ENCODE measurements at places on chromosomes 3 and 15.

- DNase-seq, result no peak
Measured at GRCh38 chr15:99536422-99537040, 29.3 kb upstream of the MEF2A start.

DNA sequence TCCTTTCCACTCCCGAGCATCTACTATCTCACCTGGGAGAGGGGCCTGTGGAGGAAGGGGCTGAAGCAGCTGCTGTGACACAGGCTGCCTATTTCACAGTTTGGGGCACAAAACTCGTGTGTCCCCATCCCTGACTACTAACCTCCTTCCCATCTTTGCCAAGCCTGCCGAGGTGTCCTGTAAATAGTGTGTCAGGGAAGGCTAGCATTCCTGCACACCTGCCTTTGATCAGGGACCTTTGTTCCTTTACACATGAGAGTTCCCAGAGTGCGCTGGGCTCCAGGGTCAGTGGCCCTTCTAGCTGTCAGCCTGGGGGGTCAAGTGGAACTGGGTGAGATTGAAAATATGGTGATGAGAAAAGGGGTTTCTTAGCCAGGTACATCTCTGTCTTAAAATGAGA lies 13.0 kb upstream of the TF start:
- DNase-seq, result no peak

DNA sequence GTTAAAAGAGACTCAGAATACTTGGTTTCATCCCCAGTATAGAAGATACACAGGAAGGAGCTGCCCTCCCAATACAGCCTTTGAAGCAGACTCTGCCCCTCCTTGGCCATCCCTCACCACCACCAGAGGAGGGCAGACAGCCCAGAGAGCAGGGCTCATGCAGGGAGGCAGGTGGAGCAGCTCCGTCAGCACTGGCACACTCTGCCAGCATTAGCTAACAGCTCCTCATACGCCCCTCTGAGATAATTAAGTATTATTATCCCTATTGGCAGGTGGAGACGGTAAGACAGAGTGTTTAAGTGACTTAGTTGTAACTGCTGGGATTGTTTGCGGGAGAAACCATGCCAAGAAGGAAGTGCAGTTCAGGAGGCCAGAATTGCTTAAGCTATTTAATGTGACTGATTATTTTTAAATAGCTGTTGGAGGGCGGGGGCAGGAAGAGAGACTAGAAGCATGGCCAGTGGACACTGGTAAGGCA lies 434.0 kb downstream of the EPHB1 start:
- peak; percentile 6 for DNase-seq

- no peak for DNase-seq
Measured at GRCh38 chr3:114487502-114487901, 193.7 kb downstream of the TIGIT start.

- no peak for DNase-seq
Measured at GRCh38 chr15:32053719-32054118, 23.4 kb downstream of the CHRNA7 start.

DNA sequence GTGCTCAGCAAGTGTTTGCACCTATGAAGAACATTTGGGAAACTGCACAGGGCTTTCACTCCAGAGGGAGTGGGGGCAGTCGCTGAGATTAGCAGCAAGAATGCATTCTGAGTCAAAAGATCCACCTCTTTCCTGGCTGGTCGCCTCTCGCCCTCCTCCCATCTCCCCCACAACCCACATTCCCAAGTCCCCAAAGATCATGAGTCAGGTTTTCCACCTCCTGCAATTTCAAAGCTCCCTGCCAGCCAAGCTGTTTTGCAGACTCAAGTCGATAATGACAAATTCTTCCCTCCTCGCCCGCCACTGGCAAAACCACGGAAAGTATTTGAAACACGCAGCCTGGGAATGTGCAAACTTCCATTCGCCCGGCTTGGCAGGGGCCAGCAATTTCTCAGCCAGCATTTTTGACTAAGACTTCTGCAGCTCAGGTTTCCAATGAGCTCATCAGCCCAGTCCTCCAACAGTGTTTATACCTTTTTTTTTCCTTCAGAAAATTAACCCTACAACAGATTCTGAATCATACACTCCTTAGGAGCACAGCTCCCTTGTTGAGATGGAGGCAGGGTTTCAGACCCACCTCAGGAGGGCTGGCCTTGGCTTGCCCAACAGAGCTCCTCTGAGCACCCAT lies 181.4 kb downstream of the SMAD6 start:
- DNase-seq, result no peak

GRCh38 chr3:56940976-56941375 lies 119.5 kb upstream of the SPATA12 start:
- DNase-seq, result no peak

DNA sequence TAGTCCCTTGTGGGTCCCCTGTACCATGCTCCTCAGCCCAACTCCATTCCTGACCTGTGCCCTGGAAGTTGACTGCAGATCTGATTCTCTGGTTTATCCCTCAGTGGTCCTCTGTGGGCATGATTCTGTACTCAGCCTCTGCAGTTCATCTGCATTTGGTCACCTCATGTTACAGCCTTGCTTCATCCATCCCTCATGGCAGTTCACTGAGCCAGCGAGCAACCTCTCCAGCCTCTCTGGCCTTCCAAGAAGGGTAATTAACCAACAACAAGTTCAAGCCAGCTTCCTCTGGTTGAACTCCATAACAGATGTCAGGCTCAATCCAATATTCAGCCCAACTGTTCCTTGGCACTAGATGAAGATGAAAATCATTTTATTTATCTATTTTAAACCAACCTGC lies 509.5 kb downstream of the NTRK3 start:
- no peak for DNase-seq

DNA sequence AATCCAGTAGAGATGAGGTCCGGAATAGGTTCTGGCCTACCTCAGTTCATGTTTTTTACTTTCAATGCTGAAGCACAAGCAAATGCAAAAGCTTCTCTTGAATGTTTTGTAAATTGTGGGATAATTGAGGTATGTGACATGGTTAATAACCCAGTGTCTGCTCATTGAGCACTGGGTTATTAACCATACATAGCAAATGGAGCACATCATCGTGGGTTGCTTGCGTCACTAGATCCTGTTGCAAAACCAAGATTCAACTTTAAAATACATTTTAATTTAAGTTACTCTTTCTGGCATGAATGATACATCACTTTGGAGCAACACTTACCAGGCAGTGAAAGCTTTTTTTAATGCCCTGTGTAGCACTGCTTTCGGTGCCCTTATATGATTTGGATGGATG lies 165.6 kb downstream of the IGF1R start:
- DNase-seq, result no peak

GRCh38 chr15:91515188-91515754 lies 338.2 kb upstream of the SLCO3A1 start:
- no peak for DNase-seq

DNA sequence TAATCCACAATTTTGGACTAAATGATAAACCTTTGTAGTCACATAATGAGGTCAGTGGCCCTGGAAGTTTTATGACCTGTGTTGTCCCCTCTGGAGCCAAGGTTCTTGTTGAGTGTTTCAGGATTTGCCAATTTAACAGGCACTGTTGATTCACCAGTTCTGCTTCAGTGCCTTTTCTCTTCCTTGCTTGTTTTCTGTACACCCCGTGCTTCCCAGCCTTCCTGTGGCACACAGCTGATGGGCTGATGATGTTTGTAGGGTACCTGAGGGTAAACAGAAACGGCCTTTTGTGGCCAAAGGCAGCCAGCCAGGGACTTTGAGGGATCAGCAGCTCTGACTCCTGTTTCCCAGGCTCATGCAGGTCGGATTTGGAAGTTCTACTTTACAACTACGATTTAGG lies 13.3 kb downstream of the GYG1 start:
- no peak for DNase-seq

DNA sequence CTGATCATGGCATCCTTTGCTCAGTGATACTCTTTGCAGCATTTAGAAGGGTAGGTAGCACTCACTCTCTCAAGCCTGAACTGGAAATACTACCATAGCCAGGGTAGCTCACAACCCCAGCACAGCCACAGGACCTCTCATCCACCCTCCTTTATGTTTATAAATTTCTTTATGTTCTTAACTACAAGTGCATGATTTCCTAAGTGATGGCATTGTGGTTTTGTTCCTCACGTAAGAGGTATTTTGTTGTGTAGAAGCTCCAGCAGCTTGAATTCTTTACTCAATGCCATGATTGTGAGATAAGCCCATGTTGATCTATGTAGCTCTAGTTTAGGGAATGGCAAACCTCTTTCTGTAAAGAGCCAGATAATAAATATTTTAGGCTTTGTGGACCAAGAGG lies 7.9 kb upstream of the RTP3 start:
- DNase-seq, result no peak

DNA sequence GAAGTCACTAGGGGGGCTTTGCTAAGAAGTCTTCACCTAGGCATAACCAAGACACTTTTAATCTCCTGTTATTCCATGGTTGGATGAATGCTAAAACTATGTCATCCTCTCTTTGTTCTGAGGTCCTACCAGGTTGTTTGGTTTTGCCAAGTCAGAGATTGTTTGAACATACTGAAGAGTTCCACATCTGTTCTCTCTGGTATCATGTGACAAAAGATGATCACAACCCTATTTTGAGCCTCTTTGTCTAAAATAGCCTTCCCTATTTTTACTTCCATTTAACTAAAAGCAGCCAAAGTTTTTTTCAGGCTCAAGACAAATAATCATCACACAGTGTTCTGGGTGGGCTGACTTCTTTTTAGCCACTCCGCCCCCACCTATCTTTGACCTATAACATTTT lies 218.4 kb upstream of the LMCD1 start:
- DNase-seq, result no peak

- no peak for DNase-seq
Measured at GRCh38 chr15:90126022-90126421, 23.8 kb upstream of the IDH2 start.

DNA sequence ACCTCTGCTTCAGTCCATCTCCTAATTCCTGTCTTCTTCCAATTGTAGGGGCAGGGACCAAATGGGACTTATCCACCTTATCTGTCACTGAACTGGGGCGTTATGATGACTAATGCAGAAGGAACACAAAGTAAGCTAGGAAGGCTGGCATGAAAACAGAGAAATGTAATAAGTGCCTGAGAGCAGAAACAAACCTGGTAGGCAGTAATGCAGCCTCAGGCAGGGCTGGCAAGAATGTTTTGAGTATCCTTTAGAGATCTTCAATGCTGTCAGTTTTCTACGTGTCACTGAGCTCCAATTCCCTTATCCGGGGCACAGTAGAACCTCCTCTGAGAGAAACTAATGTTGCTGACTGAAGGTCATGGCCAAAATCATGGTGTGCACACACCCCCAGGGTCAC lies 246.2 kb upstream of the TBL1XR1 start:
- DNase-seq, result no peak

GRCh38 chr3:58129041-58129770 lies 81.6 kb downstream of the DNASE1L3 start:
- no peak for DNase-seq

DNA sequence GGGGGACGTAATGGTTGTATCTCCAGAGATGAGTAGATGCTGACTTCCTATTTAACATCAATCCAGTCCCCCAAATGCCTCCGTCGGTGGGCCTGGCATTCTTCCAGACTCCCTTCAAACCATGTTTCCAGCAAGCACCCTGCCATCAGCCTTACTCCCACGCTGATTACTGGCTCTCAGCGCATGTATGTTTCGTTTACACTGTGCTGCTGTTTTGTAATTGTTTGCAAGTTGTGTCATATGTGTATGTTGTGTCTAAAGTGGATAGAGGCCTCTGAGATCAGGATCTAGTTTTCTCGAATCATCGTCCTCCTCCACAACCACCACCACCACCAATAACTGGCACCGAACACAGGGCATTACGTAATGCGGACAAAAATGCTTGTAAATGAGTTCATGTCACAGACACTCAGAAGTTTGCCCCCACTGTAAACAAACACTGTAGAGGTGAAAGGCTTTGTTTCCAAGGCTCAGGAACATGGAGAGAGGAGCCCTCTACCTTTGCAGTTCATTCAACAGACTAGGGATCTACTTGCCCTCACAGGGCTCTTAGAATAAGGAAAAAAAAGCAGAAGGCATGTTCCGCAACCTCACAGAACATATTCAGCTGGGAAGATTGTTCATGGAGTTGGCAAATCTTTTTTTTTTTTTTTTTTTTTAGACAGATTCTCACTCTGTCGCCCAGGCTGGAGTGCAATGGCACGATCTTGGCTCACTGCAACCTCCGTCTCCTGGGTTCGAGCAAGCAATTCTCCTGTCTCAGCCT lies 46.1 kb upstream of the SEMA4B start:
- DNase-seq, result peak; percentile 58

DNA sequence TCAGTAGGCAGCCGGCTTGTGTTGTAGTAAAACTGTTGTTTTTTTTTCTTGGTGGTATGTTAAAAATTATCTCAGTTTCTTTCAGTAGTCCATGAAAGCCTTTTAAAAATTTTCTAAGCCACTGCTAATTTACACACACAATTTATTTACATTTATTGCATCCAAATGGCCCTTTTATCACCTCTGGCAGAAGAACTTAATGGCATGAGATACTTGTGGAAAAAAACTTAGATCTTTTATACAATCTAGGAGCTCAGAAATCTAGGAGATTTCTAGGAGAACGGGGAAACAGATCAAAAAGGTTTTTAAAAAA lies 1.4 kb downstream of the PPP2R3A start:
- DNase-seq, result no peak

DNA sequence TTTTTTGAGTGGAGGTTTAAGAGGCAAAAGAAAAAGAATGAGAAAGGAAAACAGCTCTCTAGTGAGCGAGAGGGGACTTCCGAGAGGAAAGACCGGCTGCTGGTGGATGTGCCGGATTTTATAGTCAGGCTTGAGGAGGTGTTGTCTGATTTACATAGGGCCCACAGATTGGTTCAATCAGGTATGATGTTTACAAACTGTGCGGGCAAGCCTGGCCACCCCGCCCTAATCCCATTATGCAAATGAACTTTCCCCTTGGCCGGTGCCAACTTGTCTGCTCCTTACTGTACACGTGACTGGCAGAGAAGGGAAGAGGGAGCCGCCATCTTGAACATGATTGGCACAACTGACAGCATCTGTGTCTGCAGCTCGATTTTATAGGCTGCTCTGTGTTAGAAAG lies 44.7 kb downstream of the FAM43A start:
- no peak for DNase-seq

GRCh38 chr3:25287291-25287884 lies 140.7 kb upstream of the RARB start:
- DNase-seq, result no peak

GRCh38 chr3:141305436-141305835 lies 62.9 kb upstream of the ZBTB38 start:
- no peak for DNase-seq

Data from upper lobe of left lung (tissue), 6 donors.